ENCODE measurements at places on chromosomes 12 and 14.

GRCh38 chr12:96347130-96347699, 53.0 kb downstream of the CDK17 start:
- DNase-seq, result no peak

GRCh38 chr12:25186038-25186787, 8.7 kb downstream of the DNAI7 start:
- peak; percentile 7 for DNase-seq

- DNase-seq, result no peak
Observed at GRCh38 chr14:102965282-102965681, 42.8 kb downstream of the AMN start.

- DNase-seq, result no peak
Observed at GRCh38 chr14:94058674-94059138, 22.3 kb downstream of the DDX24 start.

- no peak for DNase-seq
Observed at GRCh38 chr14:62687818-62688217, 357.4 kb downstream of the KCNH5 start.

GRCh38 chr14:61860294-61860918, 98.2 kb downstream of the SNAPC1 start:
- peak; percentile 72 for DNase-seq

GRCh38 chr14:104973135-104973384, 5.1 kb downstream of the AHNAK2 start:
- DNase-seq, result no peak

GRCh38 chr12:321606-322326, 59.1 kb upstream of the SLC6A13 start:
- no peak for DNase-seq

GRCh38 chr12:11688379-11688778, 38.9 kb downstream of the ETV6 start:
- no peak for DNase-seq

DNA sequence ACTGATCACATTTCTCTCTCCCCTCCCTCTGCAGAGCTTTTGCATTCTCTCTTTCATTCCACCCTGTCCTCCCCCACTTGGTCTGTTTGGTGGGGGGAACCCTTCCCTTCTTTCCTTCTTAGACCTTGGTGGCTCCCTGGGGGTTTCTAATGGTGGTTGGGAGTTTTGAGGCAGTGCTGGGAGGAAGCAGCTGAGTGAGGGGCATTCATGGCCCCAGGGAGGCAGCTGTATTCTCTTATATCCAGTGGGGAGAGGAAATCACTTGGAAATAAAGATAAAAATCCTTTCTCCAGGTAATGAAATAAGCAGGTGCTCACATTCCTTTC, 13.3 kb downstream of the NGDN start:
- DNase-seq, result no peak

DNA sequence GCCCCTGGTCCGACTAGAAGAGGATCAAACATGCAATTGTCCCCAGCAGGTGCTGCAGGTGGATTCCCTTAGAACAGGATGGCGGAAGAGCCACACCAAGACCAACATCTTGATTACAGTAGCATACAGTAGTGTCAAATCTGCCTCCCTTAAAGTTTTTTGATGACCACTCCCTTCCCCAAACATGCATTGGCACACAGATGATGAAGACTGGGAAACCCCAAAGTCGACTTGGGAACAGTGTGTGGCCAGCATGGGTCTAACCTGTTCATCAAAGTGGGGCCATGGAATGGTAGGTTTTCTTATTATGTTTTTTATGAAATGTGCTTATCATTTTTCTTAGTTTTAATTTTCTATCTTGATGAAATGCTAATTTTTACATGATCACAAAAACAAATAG, 8.8 kb downstream of the PLXNC1 start:
- DNase-seq, result no peak

DNA sequence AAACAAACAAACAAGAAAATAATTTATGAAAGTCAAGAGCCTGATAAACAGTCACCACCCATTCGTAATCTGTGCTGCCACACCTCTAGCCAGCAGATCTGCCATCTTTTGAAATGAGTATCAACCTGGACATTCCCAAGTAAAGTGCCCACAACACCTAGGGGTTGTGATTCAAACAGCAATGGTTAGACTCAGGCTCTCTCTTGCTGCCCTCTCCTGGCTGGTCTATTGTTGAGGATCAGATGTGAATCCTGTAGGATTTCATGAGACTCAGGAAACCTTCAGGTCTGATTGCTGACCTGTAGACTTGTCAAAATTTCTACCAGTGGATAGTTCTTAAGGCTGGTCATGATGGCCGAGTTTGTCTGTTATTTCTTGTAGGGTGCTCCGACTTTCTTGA, 26.8 kb downstream of the DGLUCY start:
- DNase-seq, result no peak

DNA sequence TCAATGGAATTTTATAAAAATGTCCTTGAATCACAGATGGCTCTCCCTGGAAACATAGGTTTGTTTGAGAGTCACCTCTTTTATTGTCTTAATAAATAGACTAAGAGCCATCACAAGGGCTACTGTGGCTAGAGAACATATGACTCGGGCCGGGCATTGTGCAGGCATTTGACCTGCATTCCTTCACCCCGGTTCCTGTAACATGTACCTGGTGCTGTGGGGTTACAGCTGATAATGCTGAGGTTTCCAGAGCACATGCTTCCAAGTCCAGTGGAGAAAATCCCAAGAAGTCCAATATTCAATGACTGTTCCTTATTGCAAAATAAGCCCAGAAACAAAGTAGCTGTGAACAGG, 1.0 kb upstream of the ACACB start:
- DNase-seq, result no peak

GRCh38 chr14:68384881-68385280, 408.0 kb downstream of the ZFP36L1 start:
- DNase-seq, result no peak

- no peak for DNase-seq
Observed at GRCh38 chr12:92218394-92219077, 72.9 kb upstream of the BTG1 start.

- DNase-seq, result no peak
Observed at GRCh38 chr12:96889273-96889933, 17.7 kb upstream of the NEDD1 start.

GRCh38 chr12:111221062-111222026, 147.6 kb downstream of the PHETA1 start:
- no peak for DNase-seq

- no peak for DNase-seq
Observed at GRCh38 chr12:30977537-30978349, 51.2 kb downstream of the TSPAN11 start.

GRCh38 chr14:74562515-74563232, 49.4 kb downstream of the LTBP2 start:
- DNase-seq, result no peak

DNA sequence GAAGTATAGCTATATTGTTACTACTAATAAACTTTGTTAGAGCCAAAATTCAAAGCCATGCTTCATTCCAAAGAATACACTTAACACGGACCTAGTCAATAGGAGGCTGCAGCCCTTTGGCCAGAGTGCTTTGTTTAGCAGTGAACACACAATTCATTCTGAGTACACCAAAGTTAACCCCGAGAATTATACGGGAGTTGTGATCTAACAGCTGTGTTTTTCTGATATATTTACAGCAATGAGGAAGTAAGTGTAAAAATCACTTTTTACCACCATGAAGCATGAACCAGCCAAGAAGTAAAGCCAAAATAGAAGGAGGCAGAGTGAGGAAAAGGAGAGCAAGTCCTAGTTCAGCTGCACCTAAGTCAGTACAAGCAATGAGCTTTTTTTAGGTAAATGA, 156.8 kb upstream of the PDE3A start:
- no peak for DNase-seq

GRCh38 chr12:102970780-102971179, 13.3 kb downstream of the ASCL1 start:
- no peak for DNase-seq

DNA sequence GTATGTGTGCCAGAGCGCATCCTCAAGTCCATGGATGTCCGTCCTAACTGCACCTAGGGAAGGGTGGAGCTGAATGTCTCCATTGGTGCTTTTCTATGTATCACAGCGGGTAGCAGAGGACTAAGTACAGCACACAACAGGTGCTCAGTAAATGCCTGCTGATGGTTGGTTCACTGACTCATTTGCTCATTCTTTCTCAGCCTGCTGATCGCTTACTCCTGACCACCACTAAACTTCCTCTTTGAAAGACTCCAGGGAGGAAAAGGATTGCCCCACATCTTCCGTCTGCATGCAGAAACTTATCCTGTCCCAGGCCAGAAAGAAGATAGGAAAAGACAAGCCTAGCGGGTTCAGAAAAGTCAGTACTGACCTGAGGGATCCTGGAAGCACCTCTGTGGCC, 66.3 kb downstream of the B4GALNT3 start:
- DNase-seq, result no peak

DNA sequence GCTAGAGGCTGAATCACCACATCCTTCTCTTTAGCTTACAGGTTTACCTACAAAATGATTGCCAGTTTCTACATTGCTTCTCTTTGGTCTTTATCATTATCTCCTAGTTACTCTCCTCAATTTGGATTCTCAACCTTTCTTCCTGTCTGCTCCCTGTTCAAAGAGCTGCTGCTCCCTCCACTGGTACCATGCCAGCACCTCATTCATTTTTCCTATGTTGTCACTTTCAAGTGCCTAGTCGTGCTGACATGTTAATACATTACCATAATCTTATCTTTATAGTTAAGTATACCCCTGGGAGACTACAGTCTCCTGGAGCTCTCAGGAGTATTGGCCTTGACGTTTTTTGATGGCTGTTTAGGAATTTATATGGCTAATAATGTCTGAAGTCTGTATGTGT, 14.2 kb downstream of the FRS2 start:
- no peak for DNase-seq

- DNase-seq, result no peak
Observed at GRCh38 chr12:59329462-59329861, 266.4 kb upstream of the SLC16A7 start.

GRCh38 chr12:3135522-3136461, 58.6 kb downstream of the TSPAN9 start:
- DNase-seq, result peak; percentile 41

GRCh38 chr14:90599748-90600507, 203.1 kb downstream of the CALM1 start:
- no peak for DNase-seq

GRCh38 chr14:96399405-96399804, 7.5 kb downstream of the AK7 start:
- DNase-seq, result no peak

DNA sequence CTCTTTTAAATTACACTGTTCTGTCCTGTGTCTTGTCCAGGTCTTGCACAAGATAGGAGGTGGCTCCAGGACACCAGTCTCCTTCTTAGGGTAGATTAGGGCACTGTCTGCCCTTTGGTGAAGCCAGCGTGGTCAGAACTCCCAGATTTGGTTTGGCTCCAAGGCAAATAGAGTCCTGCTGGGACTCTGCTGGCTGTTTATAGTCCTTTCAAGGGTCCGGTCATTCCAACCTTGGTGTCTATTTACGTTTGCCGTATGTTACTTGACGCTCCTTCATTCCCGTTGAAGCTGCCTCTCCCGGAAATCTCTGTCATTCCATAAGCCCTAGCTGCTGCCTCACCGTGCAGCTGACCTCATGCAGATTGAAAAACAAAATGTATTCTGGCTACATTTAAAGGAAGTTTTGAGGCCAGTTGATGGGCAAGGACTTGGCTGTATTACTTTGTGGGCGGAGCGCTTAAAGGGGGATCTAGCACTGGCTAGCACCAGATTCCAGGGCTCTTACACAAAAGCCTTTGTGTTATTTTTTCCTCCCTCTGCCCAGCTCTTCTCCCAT, 180.6 kb downstream of the AKAP6 start:
- no peak for DNase-seq

DNA sequence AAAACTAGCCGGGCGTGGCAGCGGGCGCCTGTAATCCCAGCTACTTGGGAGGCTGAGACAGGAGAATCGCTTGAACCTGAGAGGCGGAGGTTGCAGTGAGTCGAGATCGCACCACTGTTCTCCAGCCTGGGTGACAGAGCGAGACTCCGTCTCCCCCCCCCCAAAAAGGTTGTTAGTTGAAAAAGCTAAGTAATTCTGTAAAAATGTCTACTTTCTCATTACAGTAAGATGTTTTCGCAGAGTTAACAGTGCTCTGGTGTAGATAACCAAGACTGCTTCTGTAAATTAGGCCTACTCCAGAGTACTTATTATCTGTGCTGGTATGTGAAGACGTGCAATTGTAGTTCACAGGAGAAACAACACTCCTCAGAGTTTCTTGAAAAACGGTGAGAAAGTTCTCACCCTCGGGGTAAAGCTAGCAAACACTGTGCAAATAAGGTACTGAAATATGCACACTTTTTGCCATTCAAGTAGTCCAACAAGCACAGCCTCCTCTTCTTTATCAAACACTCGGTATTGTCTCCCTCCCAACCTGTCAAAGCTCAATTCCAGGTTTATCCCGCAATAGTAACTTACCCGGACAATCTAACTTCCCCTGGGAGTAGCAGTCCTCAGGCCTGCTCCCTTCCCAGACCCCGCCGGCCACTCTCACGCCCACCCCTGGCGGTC, 974 bp downstream of the BTBD7 start:
- DNase-seq, result no peak

DNA sequence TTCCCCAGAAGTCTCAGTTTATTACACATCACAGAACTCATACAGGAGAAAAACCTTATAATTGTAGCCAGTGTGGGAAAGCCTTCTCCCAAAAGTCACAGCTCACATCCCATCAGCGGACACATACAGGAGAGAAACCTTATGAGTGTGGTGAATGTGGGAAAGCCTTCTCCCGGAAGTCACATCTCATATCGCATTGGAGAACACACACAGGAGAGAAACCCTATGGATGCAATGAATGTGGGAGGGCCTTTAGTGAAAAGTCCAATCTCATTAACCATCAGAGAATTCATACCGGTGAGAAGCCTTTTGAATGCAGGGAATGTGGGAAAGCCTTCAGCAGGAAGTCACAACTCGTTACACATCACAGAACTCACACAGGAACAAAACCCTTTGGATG, 20.1 kb downstream of the ZNF84 start:
- DNase-seq, result no peak

GRCh38 chr14:59331217-59331616, 134.0 kb downstream of the GPR135 start:
- DNase-seq, result no peak

DNA sequence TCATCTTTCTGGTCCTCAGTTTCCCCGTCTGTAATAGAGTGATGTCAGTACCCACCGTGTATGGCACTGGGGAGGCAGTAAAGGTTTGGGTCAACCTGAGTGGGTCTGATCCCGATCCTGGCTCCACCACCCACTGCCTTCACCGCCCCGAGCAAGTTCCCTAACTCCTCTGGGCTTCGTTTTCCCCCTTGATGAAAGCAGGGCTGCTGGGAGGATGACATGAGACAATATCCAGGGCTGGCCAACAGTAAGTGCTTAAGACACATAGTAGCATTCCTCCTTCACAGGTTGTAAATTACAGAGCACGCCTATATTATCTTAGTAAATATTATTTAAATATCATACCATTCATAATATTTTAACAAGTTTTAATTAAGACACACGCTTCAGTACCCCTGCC, 595 bp downstream of the PLEK2 start:
- DNase-seq, result no peak

GRCh38 chr14:55458800-55459515, 18.5 kb upstream of the TBPL2 start:
- DNase-seq, result no peak
